CD4-positive, CD25-positive, alpha-beta regulatory T cell (primary cell): ENCODE measurements at places on chromosomes 4 and X. TPM values are rescaled to one million over a fixed set of nuclear protein-coding genes. Genes with fewer than 3 reads are reported as not detected.

DNA sequence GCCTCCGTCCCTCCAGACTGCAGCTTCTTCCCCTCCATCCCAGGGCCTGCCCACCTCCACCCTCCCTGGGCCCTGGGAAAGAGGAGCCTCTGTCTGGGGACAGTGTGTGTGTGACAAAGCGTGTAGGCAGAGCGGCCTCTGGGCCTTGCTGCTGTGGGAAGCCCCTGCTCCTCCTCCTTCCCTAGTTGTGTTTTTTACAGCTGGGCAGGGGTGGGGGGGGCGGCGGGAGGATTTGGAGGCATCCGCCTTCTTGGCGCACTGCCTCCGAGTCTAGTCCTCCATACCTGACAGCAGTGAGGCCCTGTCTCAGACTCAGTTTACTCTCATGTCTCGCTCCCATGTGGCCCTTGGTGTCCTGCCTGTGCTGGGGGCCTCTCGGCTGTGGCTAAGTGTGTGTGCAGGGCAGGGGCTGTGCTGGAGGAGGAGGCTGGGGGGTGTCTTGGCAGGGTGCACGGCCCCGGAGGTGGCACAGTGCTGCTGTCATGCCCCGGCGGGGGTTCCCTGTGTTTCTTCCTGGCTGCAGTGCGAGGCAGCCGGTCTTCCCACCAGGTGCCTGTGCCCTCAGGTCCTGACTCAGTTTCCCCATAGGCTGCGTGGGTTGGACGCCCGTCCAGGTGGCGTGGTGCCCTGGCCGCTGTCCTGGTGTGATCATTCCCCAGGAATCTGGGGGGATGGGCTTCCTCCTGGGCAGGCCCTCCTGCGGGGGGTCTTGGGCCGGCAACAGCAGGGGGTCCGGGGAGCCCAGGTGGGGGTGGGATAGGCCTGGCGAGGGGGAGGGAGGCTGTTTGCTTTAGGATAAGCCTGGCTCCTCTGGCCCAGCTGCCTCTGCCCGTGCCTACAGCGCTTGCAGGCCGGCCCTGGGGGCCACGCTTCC lies 7.0 kb downstream of the FGFRL1 start:
- no peak for DNase-seq
- peaks cover 3% of the 10 kb centered on the region for H3K4me1 ChIP-seq
- H3K36me3 ChIP-seq: no peaks in the 10 kb centered on the region
- H3K27ac ChIP-seq: no peak overlapping the region
- no peaks in the 10 kb centered on the region for H3K27me3 ChIP-seq
- no peak overlapping the region for H3K4me3 ChIP-seq

GRCh38 chr4:123510221-123510620 lies 113.6 kb downstream of the SPRY1 start:
- no peak overlapping the region for H3K27ac ChIP-seq
- no peaks in the 10 kb centered on the region for H3K27me3 ChIP-seq

DNA sequence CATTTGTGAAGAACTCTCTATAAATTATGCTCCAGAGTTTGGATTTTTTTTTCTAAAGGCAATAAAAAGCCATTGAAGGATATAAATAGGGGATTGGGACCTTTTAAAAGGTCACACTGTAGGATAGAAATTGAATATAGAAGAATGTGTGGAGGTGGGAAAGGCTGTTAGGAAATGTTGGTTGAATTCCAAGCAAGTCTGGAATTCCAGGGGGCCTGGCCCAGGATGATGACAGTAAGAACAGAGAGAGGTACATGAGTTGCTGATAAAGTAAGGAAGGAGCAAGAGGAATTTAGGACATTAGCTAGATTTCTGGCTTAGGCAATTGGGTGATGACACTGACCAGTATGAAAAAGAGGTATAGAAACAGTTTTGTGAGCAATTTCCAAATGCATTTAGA lies 95.4 kb upstream of the USP38 start:
- no peaks in the 10 kb centered on the region for H3K4me1 ChIP-seq
- no peak overlapping the region for H3K27ac ChIP-seq
- H3K36me3 ChIP-seq: no peaks in the 10 kb centered on the region
- no peaks in the 10 kb centered on the region for H3K27me3 ChIP-seq
- no peak overlapping the region for H3K4me3 ChIP-seq

DNA sequence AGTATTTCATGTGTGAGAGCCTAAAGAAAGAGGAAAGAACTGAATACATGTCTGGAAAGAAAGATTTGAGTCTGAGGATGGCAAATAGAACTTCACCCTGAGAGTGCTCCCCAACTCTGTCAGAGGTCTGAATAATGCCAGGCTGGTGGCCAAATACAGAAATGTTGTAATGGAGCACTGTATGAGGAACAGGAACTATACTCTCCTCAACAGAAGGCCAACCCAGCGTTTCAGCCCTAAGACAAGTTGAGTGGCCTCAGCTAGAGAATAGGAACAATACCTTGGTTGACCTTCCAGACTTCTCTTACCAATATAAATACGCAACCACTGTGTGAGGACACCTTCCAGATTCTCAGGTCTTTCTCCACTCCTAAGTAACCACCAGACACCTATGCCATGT lies 94.5 kb upstream of the STIM2 start:
- no peaks in the 10 kb centered on the region for H3K4me1 ChIP-seq
- no peak overlapping the region for H3K27ac ChIP-seq
- H3K4me3 ChIP-seq: no peak overlapping the region
- DNase-seq: no peak
- H3K27me3 ChIP-seq: no peaks in the 10 kb centered on the region

FAM9C gene
- not detected for total RNA-seq

REPS2 gene
- total RNA-seq: 0.74 TPM
